ENCODE measurements at places on chromosomes 5 and 9.
A peak's percentile ranks its signal among the peaks of the same experiment; 100 is the strongest.

DNA sequence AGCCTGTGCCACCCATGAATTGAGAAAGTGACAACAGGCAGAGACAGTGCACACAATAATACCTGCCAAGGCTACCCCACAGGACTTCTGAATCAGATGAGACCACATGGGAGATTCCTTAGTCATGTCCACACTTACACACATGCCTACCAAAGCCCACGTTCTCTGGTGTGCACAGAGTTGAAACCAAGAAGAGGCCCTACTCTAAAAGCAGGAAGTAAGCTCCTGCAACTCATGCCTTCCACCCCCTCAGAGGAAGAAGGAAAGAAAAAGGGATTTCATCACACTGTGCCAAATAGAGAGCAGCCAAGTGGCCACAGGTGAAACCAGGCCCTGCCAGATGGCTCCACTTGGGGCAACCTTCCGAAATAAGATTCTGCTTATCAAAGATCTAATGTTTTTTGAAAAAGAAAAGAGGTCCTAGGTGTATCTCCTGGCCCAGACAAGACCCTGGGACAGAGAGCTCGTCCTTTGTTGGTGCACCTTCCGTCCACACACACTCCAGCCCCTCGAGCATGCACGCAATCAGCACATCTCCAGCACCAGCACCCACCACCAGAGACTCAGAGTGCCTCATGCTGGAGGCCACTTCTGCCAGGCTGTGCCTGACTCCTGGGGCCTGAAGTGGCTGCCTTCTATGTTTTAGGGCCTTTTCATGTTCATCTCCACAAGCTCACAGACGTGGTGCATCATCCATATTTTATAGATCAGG, 114.6 kb upstream of the SPOCK1 start:
- DNase-seq = no peak

GRCh38 chr9:18421391-18421790, 52.6 kb upstream of the ADAMTSL1 start:
- DNase-seq = no peak

- no peak for DNase-seq
Measured at GRCh38 chr5:110053205-110053604, 363.5 kb downstream of the MAN2A1 start.

- DNase-seq = peak; percentile 97
Measured at GRCh38 chr5:88140856-88141752, 127.5 kb downstream of the TMEM161B start.

DNA sequence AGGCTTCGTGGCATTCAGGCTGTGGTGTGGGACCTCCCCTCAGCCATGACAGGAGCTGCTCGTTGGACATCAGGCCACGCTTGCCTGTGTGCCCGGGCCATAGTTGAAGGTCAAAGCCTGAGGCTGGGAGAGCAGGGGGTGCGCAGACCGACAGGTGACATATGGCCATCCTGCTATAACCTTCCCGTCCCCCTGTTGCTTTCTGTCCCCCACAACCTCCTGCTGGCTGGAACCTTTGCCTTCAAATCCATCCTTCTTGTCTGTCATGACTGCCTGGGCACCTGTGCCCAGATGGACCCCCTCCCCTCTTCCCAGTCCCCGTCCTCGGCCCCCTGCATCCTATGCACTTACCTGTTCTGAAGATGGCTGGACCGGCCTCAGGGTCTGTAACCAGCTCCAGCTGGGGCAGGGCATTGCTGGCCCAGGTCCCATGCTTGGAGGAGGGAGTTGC, 83.2 kb downstream of the WNK2 start:
- DNase-seq = no peak

DNA sequence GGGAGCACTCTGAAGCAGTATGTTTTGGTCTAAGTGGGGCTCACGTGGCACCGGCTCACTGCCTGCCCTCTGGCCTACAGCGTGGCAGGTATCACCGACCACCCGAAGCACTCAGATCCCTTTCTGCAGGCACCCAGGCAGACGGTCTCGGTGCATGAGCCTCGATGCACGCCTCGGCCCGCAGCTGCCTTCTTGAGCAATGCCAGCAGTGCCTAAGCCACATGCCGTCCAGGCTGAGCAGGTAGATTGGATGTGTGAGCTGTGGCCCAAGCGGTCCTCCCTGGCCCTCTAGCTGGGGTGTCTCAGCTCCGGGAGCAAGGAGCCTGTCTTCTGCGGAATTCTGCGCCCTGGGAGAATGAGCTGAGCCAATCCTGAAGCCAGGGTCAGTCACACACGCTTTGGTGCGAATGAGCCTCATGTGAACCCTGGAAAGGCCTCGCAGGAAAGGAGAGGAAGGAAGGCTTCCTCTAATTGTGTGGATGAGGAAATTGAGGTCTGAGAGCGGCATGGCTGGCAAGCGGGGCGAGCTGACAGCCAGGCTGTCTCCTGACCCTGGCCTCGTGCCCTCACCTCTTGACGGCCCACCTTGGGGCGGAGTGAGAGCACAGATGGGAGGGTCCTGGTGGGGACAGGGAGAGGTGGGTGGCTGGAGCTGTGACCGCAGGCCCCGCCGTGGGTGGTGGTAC, 14.4 kb downstream of the RXRA start:
- no peak for DNase-seq

DNA sequence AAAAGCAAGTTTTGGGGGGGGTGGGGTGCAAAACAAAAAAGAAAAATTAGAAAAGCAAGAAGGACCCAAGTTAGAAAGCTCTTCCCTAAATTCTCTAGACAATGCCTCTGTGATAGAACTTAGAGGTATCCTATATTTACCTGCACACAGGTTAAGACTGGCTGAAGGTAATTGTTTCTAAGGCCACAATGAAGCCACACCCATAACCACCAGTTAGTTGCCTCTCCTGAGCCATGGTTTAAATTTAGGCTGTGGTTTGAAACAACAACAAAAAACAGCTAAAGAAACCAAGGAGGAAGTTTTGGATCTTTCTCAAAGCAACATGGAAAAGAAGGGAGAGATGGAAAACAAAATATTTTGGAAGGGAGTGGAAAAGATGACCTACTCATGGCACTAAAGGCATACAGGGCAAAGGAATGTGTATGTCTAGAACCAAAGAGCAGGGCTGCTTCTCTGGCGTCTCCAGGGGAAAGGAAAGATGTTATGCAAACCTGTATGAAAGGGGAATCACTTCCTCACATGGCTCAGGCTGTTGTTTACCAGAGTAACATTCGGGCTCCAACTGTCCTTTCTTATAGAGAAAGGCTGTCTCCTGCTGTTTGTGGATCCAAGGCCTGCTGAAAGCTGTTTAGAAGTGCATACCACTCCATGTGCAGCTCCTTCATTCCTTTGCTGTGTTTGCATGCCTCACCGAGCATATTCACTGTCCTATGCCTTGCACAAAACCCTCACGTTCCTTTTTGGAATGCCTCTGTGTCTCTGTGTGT, 408.9 kb upstream of the MPDZ start:
- no peak for DNase-seq

GRCh38 chr5:143187495-143187894, 216.0 kb downstream of the NR3C1 start:
- DNase-seq = no peak

DNA sequence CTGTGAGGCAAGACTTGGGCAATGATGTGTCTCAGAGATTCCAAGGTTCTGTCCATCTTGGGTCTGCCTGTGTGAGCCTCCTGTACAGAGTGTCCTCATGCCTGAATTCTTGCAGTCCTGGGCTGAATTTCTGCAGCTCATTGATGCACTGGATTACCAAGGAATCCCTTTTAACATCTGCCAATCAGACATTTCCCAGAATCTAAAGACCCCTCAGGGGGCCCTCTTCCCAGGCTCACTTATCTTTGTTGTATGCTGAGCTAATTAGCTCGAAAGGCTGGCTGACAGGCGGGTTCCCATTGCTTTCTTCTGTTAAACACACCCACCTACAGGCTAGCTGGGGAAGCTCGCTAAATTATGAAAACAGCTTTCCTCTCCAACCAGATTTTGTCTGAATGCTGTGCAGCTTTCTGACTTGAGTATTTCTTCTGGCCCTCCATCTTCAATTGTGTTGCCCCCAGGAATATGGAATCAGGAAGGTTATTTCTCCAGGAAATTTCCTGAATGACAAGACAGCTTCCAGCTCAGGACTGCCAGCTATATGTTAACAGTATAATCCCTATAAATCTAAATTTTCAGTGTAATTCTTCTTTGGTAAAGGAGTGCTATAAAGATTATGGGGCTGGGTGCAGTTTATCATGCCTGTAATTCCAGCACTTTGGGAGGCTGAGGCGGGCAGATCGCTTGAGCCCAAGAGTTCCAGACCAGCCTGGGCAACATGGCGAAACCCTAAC, at the start of gene LIX1:
LIX1 (minus strand) TSS at position 91 of the 734 bp plus-strand sequence; CDS start at position 56, 35 bp downstream.
- no peak for DNase-seq

- no peak for DNase-seq
Measured at GRCh38 chr5:113507601-113508000, 5.9 kb upstream of the YTHDC2 start.

GRCh38 chr9:18947892-18948339, 85.1 kb downstream of the SAXO1 start:
- DNase-seq = no peak

- no peak for DNase-seq
Measured at GRCh38 chr9:109134167-109134578, 14.4 kb upstream of the TMEM245 start.

DNA sequence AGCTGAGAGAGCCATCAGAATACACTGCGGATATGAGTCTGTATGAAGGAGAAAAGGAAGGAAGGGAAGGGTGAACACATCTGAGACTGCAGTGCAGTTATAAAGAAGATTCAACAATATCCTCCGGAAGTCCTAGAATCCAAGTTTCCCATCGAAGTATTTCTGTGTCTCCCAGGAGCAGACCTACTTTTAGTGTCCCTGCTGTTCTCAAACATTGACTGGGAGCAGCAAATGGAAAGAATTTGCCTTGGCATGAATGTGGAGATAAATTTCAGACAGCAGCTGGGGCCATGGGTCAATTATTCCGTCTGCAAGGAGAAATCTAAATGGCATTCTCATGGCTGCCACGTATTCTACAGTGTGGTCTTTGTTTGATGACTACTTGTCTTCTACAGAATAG, 478.1 kb upstream of the SMC2 start:
- DNase-seq = no peak

DNA sequence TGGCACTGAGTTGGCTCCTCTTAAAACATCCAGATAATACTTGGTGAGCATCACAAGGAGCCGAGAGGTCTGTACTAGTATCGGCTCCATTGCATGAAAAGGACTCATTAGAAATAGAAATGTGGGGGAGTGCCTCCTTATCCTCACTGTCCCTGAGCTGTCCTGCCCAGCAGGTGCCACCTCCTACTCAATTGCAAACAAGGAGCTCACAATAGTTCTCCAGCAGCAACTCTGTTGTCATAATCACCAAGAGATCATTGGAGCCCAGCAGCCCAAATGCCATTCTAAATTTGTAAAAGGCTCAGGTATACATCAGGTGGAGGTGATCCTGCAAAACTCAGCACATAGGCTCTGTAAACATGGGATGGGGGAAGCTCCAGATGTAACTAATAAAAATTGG, 99.1 kb downstream of the PLK2 start:
- no peak for DNase-seq

GRCh38 chr9:86454701-86455615, 100.7 kb upstream of the TUT7 start:
- peak; percentile 52 for DNase-seq

- peak; percentile 30 for DNase-seq
Measured at GRCh38 chr5:138503487-138504270, 38.4 kb downstream of the EGR1 start.

- DNase-seq = peak; percentile 57
Measured at GRCh38 chr9:98087420-98088354, 31.2 kb downstream of the NANS start.

GRCh38 chr5:57441557-57441956, 41.1 kb downstream of the ACTBL2 start:
- DNase-seq = peak; percentile 99

GRCh38 chr9:78235256-78235761, 566 bp upstream of the CEP78 start:
- DNase-seq = peak; percentile 55

DNA sequence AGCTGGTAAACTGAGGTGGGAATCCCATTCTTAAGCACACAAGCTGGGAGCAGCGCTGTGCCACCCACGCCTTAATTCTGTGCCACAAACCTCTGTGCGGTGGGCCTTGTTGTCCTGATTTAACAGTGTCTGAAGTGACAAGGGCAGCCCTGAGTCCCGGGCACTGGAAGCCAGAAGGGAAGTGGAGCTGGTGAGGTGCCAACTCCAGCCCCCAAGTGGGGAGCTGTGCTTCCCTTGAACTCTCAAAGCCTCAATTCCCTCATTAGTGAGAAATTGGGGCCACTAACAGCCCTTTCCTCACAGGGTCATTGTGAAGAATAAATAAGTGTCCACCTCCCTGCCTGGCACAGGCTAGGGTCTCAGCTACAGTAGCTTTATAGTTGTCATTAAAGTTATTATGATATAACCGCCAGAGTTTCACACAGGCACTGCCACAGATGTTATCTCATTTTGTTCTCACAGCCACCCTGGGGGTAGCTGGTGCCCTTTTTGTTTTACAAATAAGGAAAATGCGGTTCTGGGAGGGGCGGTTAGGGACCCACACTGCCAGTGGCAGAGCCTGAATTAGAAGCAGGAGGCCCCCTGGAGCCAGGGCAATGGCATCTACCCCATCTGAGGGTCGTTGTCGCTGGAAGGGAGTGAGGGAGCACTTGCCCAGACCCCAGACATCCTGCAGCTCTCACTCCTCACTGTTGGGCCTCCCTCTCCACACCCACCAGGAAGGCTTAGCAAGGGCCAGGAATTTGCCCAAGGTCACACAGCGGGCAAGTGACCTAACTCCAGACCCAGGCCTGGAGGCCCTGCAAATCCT, 2.1 kb upstream of the TLX3 start:
- DNase-seq = no peak

DNA sequence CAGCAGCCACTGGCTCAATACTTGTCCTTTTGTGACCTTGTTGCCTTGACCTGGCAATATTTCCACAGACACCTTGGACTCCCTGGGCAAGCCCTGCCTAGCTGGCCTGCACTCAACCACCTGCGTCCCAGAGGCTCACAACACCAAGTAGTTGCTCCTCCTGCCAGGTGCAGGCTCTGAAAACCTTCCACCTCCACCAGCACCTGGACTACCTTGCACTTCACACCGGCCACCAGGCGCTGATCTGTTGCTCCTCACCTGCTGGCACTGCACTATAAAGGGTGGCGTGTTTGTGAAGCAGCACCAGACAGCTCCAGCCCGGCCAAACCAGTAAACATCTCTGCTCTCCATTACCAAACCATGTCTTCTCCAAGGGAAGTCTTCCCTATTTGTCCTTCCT, 997.7 kb downstream of the PTPRD start:
- no peak for DNase-seq

- DNase-seq = no peak
Measured at GRCh38 chr9:32942755-32943460, 58.5 kb downstream of the APTX start.

- DNase-seq = no peak
Measured at GRCh38 chr9:77170991-77171699, 6.2 kb upstream of the VPS13A start.

- DNase-seq = no peak
Measured at GRCh38 chr9:109560470-109561132, 62.5 kb upstream of the PTPN3 start.

GRCh38 chr9:8521112-8521511, 721.5 kb upstream of the DMAC1 start:
- DNase-seq = no peak

- DNase-seq = no peak
Measured at GRCh38 chr5:41122459-41122858, 51.3 kb upstream of the MROH2B start.

- DNase-seq = no peak
Measured at GRCh38 chr5:15234366-15234765, 265.6 kb upstream of the FBXL7 start.

- DNase-seq = no peak
Measured at GRCh38 chr9:37622462-37622861, 28.3 kb upstream of the FRMPD1 start.
